DND-41 (cell line): ENCODE measurements at places on chromosomes 6 and 20.

GRCh38 chr6:50979171-50979525 is 160.5 kb downstream of the TFAP2B start:
- DNase-seq, result no peak

DNA sequence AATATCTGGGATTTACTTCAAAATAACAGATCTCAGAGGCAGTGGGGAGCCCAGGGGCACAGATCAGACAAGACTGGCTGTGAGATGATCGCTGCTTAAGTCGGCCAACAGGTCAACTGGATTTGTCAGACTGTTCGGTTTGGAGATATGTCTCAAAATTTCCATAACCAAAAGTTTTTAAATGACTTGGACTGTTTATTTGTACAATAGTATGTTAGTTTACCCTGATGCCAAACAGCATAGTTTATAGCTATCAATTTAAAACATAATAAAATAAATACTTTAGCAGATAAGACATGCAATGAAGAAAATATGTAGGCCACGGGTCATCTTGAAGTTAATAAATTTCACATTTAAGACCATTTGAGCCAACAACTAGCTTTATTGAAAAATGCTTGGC is 126.7 kb downstream of the IRF4 start:
- DNase-seq, result no peak

DNA sequence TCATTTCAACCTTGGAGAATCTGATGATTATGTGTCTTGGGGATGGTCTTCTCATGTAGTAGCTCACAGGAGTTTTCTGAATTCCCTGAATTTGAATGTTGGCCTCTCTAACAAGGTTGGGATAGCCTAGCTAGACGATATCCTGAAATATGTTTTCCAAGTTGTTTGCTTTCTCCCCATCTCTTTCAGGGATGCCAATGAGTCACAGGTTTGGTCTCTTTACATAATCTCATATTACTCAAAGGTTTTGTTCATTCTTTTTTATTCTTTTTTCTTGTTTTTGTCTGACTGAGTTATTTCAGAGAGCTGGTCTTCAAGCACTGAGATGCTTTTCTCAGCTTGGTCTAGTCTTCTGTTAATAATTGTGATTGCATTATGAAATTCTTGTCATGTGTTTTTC is 42.7 kb upstream of the COL9A1 start:
- no peak for DNase-seq

DNA sequence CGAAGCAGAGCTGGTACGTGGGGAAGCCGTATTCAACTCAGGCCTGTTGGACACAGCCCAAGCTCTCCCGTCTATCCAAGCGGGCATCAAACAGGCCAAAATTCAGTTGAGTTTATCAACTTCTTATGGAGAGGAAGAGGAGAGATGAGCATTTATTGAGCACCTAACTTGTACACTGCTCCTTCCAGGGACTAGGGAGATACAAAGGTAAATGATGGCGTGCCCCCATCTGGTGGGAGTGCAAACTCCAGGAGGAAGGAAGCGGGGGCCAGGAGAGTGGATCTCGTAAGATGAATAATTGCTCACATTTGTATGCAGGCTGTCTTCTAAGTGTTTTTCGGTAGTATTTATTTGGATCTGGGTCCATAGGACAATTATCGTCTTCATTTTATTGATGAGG is 146.6 kb downstream of the SOBP start:
- DNase-seq, result no peak

DNA sequence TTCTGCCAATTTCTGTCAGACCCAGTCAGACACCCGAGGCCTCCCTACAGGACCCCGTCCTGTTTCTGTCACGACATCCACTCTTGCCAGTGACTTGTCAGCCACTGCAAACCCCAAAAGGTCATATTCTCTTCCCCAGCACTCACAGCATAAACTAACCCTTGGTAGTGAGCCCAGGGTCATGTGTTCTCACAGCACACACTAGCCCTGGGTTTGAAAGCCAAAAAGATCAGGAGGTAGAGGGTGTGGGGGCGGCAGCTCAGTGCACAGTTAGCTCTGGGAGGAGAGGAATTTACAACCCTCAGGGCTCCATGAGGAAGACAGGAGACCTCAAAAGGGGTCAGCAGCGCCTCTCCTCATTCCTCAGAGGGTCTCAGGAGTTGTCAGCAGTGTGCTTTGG is 9.9 kb upstream of the SNX9 start:
- DNase-seq, result no peak

DNA sequence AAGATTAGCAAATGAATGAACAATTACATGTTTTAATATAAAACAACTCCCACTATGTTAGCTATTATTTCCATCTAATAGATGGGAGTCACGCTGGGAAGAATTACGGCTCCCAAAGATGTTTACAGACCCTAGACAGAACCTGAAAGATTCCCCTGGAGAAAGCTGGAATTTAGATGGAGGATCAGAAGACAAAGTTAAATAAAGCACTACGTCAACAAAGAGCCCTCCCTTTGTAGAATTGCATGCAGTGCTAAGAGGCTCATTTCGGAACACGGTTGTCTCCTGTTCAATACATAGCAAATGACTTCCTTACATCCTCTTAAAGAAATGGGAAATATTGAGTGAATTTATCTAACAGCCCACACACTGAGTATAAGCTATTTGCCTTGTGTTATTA is 328.3 kb downstream of the CBLN4 start:
- no peak for DNase-seq

DNA sequence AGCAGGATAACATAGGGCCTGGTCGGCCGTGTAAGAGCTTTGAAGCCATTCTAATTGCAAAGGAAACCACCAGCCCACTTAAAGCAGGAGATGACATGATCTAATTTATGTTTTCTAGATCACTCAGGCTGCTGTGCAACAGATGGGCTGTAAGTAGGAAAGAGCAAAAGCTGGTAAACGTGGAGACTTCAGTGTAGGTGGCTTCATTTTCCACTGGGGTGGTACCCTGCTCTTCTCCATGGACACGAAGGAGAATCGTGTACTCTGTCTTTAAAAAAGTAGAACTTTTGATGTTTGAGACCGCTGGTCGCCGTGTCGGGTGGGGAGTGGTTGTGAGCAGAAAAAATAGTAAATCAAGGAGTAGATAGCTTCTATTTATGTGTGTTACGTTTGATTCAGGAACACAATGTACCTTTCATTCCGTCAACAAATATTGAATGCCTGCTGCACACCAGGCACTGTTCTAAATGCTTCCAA is 6.4 kb downstream of the CASS4 start:
- no peak for DNase-seq
